ENCODE measurements at places on chromosomes 4 and X.

GRCh38 chrX:129825746-129826505 lies 17.8 kb downstream of the ZDHHC9 start:
- no peak for DNase-seq

- no peak for DNase-seq
Observed at GRCh38 chr4:185307136-185307950, 88.4 kb downstream of the LRP2BP start.

DNA sequence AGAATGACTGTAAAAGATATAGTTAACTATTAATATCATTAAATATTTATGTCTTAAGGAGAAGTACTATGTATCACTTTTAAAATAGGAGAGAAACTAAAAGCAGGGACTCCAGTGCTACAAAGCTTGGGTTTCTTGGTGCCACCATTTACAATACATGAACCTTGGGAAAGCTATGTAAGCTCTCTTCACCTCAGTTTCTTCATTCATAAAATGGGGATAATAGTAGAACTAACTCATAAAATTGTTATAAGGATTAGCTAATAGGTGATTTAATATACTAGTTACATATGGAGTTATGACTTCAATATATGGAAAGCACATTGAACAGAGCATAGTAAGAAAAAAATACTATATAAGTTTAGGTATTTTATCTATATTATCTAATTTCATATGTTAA lies 23.7 kb downstream of the EPGN start:
- DNase-seq, result no peak

DNA sequence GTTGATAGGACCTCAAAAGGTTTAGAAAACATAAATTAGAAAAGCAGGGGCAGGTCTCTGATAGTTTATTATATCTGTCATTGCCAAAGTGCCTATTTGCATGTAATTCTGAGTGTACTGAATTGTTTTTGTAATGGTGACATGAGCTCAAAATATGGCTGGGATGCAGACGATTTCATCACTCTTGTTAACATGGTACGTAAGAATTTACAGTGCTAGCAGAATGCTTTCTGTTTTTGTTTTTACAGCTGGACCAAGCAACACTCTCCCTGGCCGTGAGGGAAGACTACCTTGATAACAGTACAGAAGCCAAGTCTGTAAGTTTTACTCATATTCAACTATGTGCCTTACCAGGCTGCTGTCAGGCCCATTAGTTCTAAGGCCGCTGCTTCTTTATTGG lies 58.1 kb downstream of the PHEX start:
- DNase-seq, result no peak

GRCh38 chrX:134849390-134849789 lies 141.4 kb upstream of the SMIM10 start:
- DNase-seq, result peak; percentile 15

DNA sequence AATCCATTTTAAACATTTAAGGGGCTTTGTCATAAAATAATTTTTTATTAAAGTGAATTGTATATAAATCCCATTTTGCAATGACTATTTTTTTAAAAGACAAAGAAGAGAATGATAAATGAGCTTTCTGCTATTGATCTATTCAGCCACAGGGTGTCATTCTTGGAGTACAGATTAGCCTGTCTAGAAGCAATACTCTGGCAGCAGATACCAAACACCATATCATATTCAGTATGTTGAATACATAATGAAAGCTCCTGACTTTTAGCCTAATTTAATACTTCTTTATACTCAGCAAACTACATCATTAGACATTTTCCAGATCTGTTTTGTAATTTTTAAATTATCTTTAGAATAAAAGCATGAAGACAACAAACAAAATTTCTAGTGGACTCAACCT lies 496.3 kb downstream of the PDGFC start:
- DNase-seq, result peak; percentile 52

DNA sequence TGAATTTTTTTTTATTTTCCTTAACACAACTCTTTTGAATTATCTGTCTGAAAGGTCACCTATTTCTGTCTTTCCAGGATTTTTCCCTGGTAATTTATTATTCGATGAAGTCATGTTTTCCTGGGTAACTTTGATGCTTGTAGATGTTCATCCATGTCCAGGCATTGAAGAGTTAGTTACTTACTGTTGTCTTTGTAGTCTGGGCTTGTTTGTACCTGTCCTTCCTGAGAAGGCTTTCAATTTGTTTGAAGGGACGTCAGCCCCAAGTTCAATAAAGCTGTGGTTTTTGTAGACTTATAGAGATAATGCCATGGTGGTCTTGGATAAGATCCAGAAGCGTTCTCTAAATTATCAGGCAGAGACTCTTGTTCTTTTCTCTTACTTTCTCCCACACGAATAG lies 252.4 kb upstream of the ARHGAP24 start:
- no peak for DNase-seq

DNA sequence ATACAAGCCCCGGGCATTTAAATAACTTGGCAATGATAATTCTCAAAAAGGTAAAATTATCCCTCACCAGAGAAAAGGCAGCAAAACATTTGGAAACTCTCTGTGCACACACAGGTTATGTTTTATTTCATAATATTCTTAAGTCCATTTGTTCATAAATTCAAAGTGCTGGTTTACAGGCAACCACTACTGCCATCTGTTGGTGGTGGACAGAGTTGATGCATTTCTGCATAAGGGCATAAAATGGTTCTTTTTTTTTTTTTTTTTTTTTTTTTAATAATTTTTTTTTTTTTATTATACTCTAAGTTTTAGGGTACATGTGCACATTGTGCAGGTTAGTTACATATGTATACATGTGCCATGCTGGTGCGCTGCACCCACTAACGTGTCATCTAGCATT lies 31.5 kb upstream of the IL21 start:
- no peak for DNase-seq

DNA sequence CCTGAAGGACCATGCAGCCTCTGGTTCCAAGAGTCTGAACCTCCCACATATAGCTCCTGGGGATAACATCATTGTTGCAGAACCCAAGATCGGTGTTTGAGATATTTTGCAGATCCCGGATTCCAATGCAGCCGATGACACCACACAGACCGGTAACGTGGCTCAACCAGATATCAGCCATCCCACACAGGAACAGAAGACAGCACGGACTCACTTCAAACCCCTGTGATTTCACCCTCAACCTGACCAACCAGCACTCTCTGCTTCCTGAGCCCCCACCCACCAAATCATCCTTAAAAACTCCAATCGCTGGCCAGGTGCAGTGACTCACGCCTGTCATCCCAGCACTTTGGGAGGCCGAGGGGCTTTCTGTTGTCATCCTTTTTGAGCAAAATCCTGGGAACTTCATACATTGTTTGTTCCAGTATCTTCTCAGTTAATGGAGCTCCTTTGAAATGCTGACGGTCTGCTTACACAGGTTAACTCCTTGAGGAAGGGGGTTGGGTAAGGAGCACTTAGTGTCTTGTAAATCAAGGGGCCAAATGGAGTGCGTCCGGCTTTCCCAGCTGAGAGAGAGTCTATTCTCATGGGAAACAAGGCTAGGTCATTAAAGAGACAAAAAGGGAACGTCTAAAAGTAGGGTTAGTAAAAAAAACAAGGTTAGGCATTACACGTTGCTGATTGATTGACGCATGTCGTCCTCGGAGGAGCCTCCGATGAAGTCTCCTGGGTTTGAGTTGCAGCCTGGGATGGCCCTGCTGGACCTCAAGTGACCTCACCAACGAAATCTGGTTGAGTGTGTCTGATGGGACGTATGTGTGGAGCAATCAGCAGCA lies 230.4 kb downstream of the CRLF2 start:
- no peak for DNase-seq

- no peak for DNase-seq
Observed at GRCh38 chrX:41542135-41542534, 95.0 kb downstream of the NYX start.

GRCh38 chrX:68175562-68175961 lies 257.7 kb downstream of the OPHN1 start:
- no peak for DNase-seq

DNA sequence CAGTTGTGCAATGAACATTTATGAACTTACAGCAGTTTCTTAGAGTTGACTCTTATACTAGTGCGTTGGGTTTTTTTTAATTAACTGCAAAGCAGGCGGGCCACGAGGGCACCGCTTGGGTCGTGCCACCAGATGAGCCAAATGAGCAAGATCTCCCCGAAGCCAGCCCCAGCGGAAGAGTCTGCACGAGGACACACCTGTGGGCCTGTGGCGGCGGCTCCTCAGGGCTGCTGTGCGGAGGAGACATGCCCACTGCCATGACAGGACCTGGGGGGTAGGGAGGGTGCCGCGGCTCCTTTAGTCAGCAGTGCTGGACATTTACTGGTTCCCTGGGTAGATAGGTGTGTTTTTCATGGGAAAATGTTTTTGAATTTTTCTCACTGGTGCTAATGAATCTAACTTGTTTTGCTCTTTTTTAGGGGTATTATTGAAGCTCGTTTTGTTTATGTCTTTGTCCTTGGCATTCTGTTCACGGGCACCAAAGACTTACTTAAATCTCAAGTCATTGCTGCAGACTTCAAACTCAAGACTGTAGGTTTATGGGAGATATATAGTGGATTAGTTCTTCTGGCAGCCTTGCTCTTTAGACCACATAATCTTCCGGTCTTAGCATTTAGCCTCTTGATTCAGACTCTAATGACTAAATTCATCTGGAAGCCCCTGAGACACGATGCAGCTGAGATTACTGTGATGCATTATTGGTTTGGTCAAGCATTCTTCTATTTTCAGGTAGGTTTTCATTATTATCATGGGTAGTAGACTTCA lies 31.2 kb downstream of the PIGG start:
- no peak for DNase-seq

DNA sequence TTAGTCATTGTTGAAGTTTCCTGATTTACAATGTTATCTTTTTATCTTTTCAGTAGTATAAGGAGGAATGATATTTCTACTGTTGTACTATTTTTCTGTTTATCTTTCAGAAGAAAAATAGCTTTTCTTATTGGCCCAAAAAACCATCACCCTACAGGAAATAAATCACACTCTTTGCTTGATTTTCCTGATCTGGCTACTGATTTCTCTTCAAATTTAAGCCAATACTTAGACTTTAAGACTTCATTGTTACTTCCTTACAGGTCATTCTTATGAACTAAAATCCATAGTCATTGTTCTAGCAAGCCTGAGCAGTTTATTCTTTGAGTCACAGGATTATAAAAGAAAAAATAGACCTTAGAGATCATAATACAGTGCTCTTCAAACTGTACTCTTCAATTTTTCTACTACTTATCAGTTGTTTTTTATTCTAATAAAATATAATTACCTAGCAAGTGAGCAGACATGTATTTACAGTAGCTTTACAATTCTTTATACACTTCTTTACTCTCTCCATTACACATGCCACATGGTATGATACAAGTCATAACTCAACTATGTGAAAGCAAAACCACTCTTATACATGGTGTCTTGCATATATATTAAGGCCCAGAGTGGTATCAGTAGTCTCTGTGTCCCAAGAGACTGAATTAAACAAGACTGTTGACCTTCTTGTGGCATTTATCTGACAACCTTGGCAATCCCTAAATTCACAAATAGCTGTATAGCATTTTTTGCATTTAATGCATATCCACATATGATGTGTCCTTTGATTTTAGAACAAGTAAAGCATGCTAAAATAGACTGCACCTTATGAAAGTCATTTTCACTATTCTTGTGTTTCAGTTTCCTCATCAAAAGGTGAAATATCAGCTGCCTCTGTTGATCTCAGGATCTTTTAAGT lies 47.9 kb downstream of the TET2 start:
- peak; percentile 33 for DNase-seq

- DNase-seq, result no peak
Observed at GRCh38 chrX:136386826-136387225, 86.1 kb downstream of the ADGRG4 start.

- DNase-seq, result no peak
Observed at GRCh38 chr4:88028946-88029345, 21.5 kb downstream of the PKD2 start.

- DNase-seq, result peak; percentile 50
Observed at GRCh38 chr4:153643406-153644383, 40.4 kb upstream of the TLR2 start.

GRCh38 chrX:106862972-106863688 lies 40.0 kb downstream of the RIPPLY1 start:
- DNase-seq, result peak; percentile 8

- DNase-seq, result no peak
Observed at GRCh38 chr4:172838943-172839342, 329.7 kb upstream of the GALNT7 start.

DNA sequence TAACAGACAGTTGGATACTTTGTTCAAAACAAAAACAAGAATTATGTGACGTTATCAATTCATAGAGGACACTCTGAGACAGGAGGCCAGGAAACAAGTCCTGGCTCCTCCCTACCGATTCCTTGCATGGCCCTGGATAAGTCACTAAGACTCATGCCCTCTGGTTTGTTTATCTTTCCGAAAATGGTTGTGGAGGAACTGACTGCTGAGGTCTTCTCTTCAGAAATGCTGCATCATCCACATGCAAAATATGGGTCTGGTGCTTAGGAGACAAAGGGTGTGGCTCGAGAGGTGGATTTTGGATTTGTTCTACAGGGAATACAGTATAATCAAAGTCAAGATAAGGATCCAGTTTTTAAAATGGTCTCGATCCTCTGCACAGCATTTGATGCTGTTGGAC lies 130.9 kb downstream of the RELL1 start:
- no peak for DNase-seq

DNA sequence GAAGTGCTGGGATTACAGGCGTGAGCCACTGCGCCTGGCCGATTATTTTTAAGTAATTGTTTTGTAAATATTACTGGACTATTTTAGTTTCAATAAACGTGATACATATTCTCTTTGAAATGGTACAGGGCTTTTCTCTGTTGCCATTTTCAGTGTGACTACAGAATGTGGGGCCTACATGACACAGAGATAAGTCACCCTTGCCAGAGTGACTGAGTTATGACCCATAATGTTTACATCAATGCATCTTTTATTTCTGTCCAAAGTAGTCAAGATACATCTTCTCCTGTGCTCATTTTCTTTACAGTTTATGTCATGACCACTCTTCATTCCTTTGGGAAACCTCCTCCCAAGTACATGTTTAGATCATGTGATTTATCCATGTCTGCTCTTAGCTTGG lies 88.3 kb upstream of the GC start:
- DNase-seq, result no peak

DNA sequence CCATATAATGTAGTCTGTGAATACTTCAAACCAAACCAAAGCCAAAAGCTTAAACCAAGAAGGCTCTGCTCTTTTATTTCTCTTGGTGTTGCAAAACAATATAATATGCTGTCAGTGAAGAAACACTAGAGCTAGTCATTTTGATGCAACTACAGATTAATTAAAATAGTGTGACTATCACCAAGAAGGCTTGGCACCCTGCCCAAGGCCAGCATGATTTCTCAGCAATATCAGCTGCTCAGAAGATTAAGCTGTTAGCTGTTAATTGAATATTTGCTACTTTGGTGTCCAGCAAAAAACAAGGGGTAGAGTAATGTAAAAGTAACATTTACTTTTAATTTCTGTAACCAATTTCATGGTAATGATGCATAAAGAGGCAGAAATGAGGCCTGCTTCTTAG lies 104.9 kb upstream of the PRPS2 start:
- DNase-seq, result no peak

- no peak for DNase-seq
Observed at GRCh38 chr4:73751166-73751565, 10.8 kb downstream of the CXCL8 start.

GRCh38 chr4:92303621-92304027 lies at the start of gene GRID2:
GRID2 (plus strand) TSS chr4:92303966.
- DNase-seq, result no peak
